ENCODE measurements at places on chromosomes 2 and 18.

DNA sequence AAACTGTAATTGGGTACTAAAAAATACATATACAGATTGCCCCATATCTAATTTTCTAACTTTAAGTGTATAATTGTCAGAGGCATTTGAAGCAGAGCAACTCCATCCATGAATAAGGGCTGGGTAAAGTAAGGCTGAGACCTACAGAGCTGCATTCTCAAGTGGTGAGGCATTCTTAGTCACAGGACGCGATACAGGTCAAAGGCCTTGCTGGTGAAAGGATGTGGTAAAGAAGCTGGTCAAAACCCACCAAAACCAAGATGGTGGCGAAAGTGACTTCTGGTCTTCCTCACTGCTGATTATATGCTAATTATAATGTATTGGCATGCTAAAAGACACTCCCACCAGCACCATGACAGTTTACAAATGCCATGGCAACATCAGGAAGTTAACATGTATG, 50.0 kb downstream of the SLC8A1 start:
- DNase-seq: no peak

DNA sequence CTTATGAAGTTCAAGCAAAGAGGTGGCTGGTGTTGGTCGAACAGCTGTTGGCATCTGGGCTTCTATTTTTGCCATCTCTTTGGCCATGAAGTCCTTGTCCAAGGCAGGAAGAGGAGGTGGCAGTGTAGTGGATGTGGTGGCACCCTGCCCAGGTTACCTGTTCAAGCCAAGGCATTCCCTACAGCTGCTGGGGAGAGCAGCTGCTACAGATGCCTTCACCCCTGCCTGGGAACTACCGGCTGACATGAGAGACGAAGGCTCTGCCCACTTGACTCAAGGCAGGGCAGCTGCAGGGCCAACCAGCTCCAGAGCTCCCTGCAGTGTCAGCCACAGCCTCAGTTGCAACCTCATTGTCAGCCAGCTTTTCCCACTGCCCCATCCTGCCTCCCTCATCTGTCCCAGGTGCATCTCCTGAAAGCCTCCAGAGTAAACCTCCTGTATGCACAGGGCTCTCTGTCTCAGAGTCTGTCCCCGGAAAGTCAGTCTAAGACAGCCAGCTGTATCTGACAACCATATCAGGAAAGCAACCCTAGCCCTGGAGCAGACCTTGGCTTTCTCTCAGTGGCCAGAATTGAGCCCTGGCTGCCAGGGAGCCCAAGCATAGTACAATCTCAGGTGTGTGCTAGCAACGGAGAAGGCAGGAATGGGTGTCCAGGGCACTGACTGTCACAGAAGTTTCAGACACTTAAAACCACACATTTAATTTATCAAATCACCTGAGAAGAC, 115.9 kb downstream of the RPIA start:
- no peak for DNase-seq

- DNase-seq: no peak
Measured at GRCh38 chr2:26692897-26693849, 651 bp downstream of the KCNK3 start.

DNA sequence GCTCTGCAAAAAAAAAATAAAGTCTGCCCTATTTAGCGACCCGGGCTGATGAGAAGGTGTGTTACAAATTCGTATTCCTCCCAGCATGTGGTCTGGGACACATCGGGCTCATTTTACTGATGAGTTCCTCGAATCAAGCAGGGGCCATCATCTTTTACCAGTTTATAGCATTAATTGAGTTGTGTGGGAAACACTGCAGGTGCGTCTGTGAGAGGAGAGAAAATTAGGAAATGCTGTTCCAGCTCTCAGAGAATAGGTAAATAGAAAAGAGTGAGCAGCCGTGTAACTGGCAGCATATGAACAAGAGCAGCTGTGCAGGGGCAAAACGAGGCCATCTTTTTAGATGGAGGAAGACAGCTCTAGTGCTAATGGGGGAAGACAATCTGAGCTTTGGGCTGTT, 216.7 kb downstream of the SETBP1 start:
- DNase-seq: no peak

GRCh38 chr18:21179590-21180220, 62.3 kb upstream of the GREB1L start:
- peak; percentile 22 for DNase-seq

DNA sequence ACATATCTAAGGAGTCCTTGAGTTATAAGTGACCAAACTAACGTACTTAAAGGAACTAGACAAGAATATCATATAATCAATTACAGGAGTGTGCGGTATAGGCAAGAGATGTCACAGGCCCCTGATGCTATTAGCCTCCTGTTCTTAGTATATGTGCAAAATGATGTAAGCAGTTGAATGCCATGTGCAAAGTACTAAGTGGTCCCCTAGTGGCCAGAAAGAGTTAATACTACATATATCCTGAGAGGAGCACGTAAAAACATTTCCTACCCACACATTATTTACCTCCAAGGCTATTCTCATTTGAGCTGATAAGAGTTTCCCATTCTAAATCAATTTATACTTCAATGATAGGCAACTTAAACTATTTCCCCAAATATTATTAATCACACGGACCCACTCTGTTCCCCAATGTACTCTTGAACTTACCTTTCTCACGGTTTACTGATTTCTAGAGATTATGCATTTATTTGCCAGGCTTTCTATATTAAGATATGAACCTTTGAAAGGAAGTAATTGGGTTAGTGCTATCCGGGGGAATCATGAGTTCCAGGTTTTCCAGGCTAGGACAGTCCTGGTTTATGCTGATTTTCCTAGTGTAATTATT, 158.0 kb upstream of the KLHL14 start:
- no peak for DNase-seq

DNA sequence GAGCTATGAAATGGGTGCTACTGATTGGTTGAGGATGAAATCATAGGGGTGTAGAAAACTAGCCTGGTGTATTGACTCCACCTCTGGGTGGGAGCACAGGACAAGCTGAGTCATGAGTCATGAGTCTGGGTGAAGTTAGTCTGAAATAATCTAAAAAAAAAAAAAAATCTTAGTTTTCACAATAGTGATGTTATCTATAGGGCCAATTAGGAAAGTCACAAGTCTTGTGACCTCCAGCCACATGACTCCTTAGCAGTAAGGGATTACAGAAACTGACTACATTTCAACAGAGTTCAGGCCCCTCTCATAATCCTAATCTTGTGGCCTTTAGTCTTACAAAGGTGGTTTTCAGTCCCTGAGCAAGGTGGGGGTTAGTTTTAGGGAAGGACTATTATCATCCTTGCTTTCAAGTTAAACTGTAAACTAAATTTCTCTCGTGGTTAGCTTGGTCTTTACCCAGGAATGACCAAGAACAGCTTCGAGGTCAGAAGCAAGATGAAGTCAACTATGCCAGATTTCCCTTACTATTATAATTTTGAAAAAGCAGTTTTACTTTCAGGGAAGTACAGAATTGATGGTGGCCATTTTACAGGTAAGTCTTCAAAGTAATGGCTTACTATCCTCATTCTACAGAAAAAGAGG, 338.0 kb upstream of the GYPC start:
- no peak for DNase-seq

DNA sequence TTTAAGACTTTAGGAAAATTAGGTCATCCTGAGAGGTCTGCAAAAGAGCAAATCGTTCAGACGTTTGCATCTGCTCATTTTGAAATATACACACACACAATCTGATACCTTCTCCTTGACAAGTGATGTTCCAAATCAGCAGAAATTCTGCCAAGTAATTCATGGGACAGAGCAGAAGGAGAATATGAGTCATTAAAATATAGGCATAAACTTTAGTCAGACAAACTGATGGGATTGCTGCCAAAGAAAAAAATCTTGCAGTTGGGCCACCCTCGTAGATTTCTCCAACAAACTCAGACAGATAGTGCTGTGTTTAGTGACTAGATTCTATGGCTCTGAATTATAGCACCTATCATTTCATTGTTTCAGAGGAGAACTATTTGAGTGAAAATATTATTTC, 336.3 kb downstream of the NYAP2 start:
- DNase-seq: no peak

GRCh38 chr2:159073256-159073655, 104.8 kb downstream of the TANC1 start:
- DNase-seq: no peak

Data from progenitor cell of endocrine pancreas (in vitro differentiated cells).